ENCODE measurements at places on chromosomes 7 and 10.

DNA sequence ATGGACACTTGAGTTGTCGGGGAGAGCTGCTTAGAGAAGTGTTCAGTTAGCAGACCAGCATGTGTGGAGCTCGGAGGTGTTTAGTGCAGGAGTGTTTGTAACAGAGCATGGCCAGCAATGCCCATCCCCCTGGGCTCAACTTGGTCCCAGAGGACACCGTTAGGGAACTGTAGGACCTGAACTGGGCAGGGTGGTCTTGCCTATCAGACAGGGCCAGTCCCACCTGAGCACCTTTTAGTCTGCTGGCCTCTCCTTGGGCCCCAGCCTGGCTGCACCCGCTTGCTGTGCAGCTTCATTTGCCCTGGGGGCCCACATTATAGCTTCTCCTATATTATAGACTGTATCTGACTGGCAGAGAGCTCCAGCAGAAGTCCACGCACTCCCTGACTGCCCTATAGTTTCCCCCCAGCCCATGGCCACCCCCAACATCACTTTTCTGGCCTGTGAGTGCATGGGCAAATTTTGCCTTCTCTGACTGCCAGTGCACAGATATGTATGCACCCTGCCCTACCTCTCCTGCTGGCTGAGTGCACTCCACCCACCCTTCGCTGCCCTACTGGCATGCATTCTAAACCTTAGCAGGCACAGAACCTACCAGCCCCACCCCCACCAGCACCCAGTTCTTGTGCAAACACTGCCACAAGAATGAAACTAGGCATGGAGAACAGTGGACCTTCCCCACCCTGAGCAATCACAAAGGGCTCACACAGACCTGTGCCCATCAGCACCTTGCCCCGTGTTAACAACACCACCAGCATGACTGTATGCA, 1030.6 kb upstream of the GHITM start:
- DNase-seq = no peak

DNA sequence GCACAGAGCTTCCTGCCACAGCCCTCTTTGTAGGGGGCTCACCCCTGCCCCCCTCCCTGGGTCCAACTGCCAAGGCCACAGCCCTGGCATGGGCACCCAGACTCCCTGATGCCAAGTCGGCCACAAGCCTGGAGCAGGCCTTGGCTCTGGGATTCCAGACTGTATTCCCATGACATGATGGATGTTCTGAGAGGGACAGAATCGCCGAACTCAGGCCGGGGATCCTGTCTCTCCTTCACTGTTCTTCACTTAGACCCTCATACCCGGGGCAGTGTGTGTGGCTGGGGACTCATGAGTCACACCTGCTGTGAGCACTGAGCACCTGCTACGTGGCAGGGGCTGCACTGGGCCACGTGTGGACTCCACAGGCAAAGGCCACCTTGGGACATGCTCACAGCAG, 7.9 kb downstream of the CALML5 start:
- no peak for DNase-seq

DNA sequence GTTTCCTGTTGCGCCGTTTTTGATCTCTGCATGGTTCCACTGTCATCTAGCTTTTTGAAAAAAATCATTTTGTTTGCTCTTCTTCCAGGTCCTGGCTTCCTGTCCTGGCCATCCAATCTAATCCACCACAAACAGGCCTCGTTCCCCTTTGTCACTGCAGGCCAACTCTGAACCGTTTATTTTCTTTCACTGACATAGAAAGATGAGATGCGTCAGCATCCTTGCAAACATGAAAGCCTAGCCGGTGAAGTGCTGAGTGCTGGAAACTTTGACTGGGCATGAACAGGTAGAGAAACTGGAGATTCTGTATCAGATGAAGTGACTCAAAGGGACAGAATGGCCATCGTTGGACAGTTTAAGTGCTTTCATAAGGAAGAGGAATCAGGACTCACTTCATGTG, 1247.8 kb downstream of the TYW1 start:
- DNase-seq = no peak

DNA sequence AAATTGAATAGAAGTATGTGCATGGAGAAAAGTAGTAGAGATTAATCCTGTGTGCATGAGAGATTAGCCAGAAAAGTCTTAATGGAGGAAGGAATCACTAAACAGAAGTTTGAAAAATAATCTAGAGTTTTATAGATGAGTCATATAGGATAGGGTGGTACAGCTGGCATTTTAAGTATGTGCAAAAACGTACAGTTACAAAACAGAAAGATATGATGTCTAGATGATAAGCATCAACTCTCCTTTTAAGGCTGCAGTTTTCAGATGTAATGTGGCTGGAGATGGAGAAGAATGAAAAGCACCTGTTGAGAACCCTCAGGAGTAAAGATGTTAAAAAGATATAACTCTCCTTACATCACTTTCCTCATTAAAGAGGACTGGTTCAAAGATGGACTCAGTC, 271.3 kb downstream of the STK31 start:
- DNase-seq = no peak

- DNase-seq = no peak
Observed at GRCh38 chr10:12974491-12975199, 26.9 kb downstream of the CCDC3 start.

- DNase-seq = no peak
Observed at GRCh38 chr10:95872158-95872711, 35.5 kb upstream of the CC2D2B start.

DNA sequence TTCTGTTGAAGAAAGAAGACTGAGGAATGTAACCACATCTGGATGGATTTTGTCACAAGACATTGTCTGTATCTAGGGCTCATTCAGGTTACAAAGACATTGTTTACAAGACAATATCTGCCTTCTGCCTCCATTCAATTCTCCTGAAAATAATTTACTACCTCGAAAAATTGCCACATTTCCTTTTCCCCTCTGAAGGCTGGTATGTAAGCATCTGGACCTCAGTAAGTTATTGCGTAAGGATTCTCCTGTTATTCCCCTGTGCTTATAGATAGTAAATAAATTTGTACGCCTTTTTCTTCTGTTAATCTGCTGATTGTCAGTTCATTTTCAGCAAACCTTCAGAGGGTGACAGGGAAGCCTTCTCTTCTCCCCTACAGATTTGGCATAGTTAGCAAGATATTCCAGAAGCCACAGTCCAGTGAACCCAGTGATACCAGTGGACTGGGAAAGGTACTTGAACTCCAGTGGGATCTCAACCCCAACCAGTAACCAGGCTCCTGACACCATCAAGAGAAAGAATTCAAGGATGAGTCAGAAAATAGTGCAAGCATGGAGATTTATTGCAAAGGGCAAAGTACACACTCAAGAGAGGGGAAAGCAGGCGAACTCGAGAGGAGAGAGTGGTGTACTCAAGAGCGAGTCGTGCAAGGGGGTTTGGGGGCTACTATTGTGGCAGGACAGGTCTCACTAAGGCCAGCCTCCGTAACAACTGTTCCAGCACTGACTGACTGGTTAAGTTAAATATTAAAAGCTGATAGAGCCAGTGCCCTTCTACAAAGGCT, 706.9 kb upstream of the GHITM start:
- DNase-seq = no peak

DNA sequence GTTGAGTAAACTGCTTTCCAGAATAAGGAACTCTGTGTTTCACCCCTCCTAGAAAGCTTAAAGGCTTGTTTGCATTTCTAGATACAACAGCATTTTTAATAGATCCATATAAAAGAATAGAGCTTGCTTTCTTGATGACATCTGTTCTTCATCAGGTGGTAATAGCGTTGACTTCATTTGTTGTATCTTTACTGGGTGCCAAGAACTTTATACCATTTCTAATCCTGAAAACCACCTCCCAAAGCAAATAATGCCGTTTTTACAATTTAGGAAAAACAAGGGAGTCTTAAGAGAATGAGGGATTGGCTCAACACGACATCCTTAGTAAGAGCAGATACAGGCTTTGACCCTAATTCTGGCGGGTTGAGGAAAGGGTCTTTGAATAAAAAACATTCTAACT, 993.4 kb downstream of the TYW1 start:
- DNase-seq = no peak

DNA sequence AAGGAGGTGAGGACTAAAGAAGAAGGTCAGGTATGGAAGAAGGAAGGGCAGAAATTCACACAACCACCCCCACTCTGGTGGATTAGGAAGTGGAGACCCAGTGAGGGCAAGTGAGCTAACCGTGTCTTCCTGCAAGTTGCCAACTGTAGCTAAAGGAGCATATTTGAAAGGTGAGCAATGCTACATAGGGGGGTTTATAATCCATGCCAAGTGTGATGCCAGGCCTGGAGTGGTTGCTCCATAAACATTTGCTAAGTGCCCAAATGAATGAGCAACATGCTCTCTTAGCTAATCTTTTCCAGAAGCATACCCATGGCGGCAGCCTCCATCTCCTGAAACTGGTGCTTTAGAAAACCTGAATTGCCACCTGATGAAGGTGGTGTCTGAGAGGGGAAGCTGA, 121.6 kb downstream of the LRRC18 start:
- DNase-seq = no peak

DNA sequence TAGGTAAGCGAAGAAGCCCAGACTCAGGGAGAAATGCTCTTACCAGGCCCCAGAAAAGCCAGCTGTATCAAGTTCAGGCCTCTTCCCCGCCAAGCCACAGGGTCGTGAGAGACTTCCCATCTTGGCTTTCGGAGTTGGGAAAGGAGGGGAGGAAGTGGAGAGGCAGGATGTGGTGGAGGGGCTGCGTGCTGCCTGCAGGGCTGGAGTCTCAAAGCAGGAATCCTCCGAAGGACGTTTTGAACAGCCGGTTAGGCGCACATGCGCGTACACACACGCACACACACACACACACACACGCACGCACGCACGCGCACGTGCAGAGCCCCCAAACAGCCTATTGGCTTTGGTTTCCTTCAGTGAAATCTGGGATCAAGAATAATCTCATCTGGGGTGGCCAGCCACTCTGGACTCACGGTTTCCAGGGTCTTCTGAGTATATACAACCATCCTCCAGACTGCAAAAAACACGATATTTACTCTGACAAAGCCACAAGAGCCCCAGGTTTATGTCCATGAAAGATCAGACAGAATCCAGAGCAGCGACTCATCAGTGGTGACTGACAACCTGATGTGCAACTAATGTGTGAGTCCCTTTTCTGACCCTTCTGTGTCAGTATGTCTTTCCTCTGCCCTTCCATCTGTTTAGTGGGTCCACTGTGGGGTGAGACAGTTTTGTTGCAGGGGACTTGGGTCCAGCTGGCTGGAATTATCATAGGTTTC, 115.0 kb upstream of the ZNF438 start:
- no peak for DNase-seq

- no peak for DNase-seq
Observed at GRCh38 chr7:36972140-36972518, 247.8 kb upstream of the AOAH start.

DNA sequence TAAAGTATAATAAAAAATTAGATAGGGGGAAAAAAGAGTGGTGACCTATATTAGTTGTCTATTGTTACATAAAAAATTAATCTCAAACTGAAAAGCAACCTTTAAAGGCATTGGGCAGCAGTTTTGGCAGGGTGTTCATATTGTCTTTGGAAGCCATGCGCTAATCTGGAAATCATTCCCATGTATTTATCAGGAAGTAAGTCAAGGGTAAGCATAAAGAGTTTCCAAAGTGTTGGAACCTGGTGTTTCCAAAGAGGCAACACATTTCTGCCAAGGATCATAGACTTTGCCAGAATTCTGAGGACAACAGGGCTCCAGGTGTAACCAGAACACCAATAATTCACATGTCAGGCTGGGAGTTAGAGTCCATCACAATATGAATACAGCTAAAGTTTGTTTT, 55.7 kb upstream of the EGFR start:
- no peak for DNase-seq

DNA sequence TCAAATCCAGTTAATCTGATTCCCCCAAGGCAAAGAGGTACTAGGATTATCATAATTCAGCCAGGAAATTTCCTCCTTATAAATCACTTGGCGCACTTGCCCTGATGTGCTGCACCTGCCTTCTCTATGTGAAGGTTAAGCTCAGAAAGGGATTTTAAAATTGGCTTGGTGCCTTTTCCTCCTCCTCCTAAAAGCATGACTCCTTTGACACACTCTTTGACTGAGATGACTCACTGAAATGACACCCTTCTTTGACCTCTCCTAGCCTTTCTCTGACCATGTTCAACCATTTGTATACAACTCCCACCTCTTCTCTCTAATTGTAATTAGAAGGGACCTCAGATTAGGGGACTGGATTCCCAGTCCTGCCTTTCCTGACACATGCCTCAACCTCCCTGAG, 46.5 kb downstream of the ABLIM1 start:
- DNase-seq = no peak

DNA sequence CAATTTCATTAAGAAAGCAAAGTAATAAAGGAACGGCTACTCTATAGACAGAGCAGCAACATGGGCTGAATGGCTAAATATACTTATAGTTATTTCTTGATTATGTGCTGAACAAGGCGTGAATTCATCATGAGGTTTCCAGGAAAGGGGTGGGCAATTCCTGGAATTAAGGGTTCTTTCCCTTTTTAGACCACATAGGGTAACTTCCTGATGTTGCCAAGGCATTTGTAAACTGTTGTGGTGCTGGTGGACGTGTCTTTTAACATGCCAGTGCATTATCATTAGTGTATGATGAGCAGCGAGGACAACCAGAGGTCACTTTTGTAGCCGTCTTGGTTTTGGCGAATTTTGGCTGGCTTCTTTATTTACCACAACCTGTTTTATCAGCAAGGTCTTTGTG, 28.5 kb upstream of the ZMYND11 start:
- no peak for DNase-seq

- DNase-seq = no peak
Observed at GRCh38 chr10:103983367-103983911, 16.5 kb downstream of the SLK start.

DNA sequence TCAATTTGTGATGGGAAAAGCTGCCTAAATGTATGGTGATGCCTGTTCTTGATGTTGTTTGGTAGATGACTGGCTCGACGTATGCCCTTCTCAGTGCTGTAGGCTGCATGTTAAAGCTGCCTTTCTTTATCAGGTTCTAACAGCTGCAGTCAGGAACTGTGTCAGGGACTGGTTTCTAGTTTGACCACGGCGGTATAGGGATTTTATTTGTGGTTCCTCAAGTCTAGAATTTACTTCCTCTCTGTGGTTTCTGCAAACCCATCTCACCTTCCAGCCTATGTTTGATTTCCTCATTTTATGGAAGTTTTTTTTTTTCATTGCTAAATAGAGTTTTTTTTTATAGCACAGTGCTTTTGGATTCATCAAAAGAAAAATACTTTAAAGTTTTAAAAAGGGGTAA, 26.5 kb downstream of the LMTK2 start:
- no peak for DNase-seq

GRCh38 chr10:3173171-3173878, 743 bp upstream of the PITRM1 start:
- peak; percentile 78 for DNase-seq

DNA sequence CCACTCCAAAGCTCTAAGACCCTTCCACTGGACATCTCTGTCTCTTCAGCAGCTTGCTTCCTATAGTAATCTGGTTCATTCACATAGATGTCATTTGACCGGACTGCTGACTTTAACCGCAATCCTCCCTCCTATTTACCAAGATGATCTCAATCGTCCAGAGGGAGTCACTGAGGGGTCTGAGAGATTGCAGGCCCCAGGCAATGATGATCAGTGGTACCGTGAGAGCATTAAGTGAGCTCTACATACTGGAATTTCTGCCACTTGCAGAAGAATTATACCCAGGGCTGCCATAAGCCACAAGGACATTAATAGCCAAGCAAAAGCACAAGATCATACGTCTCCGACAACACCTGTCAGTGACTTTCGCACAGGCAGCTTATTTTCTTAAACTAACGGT, 245.9 kb downstream of the SFMBT2 start:
- no peak for DNase-seq
